ENCODE measurements at places on chromosomes 7 and 10.

DNA sequence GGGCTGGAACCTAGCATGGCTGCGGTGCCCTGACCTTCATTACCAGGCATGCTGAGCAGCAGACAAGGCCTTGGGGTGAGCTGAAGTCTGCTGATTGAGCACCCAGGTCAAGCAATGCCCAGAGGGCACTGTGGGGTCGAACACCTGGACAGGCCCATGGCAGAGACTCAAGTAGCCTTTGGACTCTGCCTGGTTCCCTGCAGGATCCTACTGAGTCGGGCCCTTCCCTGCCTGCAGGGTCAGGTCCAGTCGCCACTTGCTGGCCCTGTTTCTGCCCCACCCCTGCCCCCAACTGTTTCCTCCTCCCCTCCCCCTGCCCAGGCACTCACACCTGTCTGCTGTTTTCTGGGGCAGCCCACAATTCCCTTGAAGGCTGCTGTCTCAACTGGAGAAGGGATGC lies 483.2 kb upstream of the MKI67 start:
- no peak for DNase-seq

DNA sequence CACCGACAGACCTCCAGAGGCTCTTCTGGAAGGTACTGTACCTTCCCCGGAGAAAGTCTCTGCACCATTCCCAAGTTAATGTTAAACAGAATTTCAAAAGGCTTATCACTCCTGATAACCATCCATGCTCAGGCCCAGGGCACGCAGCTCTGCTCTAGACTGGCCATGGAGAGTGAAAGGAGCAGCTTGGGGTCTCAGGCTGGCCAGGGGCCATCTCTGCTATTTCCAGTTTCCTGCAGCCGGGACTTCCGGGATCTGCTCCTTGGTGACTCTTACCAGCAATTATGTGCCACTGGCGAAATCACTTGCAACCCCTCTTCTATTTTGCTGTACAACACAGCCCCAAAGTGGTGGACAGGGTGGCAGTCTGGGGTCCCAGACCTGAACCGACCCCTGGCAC lies 6.0 kb downstream of the CLDN15 start:
- no peak for DNase-seq

DNA sequence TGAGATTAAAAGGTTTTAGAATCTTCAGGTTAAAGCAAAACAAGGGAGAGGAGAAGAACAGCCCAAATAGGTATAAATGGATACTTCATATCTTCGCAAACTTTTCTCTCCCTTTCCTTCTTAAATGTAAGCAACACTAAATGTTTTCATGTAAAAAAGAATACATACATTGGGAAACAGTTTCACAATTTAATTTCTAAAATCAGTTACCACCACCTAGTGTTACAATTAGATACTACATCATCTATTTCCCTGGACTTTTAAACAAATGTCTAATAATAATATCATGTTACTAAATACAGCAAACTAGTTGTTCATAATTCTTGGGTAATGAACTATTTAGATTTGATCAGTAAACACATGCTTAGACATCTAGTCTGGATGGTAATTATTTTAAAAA lies 35.8 kb downstream of the MINDY3 start:
- DNase-seq: peak; percentile 16

- no peak for DNase-seq
Measured at GRCh38 chr7:29951206-29951605, 38.4 kb downstream of the SCRN1 start.

DNA sequence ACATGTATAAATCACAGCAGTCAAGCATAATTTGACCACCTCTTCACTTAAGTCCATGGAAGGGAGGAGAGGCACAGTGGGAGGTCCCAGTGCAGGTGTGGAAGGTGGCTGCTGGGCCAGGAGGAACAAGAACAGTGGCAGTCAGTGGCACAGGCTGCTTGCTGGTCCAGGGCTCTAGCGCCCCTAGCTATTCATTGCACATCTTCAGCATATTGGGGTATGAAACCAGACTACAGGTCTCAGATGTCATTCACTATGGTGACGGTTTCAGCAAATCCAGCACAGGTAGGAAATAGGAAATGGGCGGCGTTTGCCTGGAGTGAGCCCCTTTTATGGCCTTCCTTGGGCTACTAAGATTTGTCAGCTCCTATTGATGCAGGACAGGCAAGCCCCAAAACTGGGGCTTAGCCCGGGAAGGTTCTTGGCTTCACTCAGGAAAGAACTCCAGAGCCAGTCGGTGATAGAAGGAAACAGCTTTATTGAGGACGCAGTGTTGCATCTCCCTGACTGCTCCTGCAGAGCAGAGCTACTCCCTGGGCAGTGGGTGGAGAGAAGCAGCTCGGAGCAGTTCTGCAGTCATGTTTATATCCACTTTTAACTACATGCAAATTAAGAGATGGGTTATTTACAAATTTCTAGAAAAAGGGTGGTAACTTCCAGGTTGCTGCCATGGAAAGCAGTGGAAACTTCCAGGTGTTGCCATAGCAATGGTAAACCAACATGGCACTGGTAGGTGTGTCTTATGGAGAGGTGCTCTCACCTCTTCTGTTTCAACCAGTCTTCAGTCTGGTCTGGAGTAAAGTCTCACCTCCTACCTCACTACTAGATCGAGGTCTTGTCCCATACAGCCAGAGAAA lies 608.8 kb downstream of the PARD3 start:
- DNase-seq: no peak

DNA sequence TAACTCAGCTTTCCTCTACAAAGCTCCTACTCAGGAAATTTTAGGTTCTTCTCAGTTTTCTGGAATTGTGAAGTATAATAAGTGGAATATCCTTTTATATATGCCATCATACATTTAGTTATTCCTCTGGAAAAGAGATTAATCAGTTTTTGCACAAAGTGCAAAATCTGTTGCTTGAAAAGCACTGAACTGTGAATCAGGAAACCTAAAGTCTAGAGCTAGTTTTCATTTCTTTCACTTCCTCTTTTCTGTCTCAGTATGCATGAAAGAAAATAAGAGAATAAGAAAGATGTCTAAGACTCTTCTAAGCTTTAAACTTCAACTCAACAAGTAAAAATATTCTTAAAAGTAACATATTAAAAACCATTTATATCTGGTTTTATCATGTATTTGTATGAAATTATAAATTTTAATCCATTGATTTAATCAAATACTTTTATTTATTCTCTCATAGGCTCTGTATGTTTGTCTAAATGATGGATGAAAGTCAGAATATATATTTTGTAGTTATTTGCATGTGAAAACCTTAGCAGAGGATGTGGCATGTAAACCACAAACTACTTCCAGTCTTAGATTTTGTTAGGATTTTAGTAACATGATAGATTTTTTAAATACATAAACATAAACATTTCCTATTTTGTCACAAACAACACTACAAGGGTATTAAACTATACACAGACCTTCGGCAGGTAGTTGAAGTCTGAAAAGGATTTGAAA lies 1073.0 kb downstream of the XPNPEP1 start:
- DNase-seq: no peak

Measured in NCI-H1694 treated with DMSO at 0.1 percent for 48 hours (cell line).